ENCODE measurements at places on chromosomes 2 and 18.

GRCh38 chr2:74952575-74952974, 5.9 kb upstream of the POLE4 start:
- DNase-seq = no peak

DNA sequence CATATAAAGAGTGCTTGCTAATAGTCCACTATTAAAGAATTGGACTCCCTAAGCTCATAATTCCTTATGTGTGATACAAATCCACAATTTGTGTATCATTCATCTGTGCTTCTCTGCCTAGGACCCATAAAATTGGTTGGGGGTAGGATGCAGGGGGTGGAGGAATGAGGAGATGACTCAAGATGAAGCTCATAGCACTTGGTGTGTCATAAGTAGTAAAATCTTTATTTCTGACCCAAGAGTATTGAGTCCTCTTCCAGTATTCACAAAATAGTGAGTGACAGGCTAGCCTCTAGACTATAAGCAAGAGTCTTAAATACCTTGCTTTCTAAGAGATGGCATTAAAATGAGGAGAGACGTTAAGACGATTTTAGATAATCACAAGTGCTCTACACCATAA, 390.9 kb upstream of the CDH19 start:
- DNase-seq = no peak

GRCh38 chr2:170123593-170123992, 54.4 kb upstream of the MYO3B start:
- no peak for DNase-seq

- no peak for DNase-seq
These were observed 166.1 kb downstream of the ANKRD30B start for GRCh38 chr18:14914121-14914520.

DNA sequence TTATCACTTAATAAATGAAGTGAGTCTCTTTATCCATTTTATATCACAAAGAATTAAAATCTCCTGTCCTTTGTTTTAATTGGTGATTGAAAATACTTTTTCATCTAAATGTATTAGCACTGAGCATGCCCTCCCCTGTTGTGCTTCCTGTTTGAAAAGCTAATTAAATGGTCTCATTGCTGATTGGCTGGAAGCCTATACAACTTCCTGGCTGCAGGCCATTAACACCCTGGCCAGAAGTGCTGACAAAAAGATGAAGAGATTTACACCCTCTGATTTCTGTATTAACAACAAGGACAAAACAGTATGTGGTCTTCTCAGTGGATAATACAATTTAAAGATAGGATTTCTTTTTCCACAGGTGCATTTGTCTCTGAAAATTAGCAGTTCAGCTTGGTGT, 548.0 kb downstream of the DCC start:
- DNase-seq = no peak

DNA sequence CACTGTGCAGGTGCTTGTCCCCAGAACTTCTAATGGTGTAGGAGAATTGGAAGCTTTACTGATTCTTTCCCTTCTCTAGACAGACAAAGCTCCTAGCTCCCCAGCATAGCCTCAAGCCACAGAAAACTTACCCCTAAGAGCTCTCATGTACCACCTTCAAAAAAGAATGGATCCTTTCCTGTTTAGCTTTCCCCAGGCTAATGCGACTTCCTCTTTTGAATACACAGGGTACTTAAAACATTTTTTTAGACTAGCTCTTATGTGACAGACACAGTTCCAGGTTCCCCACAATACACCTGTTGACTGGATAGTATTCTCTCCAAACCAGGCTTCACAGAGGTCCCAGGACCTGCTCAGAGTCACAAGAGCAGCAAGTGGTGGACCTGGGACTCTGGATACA, 8.3 kb downstream of the CTAGE1 start:
- DNase-seq = no peak

GRCh38 chr2:60621688-60622429, 68.4 kb upstream of the BCL11A start:
- DNase-seq = no peak

DNA sequence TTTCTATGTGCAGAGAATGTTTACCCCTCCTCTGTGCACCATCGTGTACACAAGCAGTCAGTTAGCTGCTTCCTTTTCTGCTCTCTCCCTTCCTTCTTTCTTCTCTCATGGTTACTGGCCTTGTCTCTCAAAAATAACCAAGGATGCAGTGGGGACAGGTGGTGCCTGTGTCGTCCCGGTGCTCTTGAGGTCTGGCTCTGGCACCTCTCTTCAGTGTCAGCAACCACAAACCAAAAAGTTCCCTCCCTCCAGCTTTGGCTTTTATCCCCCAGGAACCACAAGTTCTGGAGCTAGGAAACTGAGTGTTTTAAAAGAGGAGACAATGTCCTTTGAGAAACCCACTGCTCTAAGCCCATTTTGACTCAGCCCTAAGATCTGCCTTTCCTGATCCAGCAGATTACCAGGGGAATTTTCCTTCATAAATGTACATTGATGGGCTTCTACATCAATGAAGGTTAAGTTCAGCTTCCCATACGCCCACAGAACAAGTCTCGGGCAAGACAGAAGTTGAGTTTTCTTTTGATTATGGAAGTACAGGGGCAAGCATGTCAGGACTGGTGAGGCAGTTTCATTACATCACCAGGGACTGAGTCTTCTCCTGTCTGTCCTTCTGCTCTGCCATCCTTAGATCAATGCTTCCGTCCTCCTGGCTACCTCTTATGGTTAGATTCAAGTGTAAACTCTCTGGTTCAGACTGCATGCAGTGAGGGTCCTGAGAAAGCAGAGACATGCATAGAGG, 232.2 kb downstream of the SETBP1 start:
- no peak for DNase-seq

DNA sequence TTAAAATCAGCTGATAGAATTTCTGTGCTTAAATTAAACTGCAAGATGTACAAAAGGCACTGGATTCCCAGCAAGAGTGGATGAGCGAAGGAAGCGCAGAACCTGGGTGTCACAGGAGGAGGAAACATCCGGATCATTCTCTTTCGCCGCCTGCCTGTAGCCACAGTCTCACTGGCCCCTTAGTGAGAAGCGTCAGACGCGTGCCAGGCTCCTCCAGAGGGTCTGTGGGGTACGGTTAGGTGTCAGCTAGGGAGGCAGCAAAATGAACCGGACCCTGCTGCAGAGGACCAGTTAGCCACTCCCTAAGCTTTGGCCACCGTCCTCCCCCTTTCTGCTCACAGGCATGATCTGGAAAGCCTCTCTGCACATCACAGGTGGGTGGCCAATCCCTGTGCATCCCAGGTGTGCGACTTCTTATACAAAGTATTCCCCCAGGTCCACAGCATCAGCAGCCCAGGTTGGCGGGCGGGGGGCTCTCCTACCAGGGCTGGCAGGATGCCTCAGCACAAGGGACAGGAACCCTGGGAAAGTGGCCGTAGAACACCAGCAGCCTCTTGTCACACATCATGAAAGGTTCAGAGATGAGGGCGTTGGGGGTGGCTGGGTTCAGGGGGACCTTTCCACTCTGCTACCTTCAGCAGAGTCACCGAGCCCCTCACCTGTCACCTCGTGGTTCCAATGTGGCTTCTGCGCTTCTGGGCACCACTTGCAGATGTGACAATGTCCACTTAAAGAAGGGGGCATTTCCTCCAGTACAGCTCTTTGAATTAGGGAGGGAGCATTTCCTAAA, 61.1 kb upstream of the SLC66A3 start:
- no peak for DNase-seq

DNA sequence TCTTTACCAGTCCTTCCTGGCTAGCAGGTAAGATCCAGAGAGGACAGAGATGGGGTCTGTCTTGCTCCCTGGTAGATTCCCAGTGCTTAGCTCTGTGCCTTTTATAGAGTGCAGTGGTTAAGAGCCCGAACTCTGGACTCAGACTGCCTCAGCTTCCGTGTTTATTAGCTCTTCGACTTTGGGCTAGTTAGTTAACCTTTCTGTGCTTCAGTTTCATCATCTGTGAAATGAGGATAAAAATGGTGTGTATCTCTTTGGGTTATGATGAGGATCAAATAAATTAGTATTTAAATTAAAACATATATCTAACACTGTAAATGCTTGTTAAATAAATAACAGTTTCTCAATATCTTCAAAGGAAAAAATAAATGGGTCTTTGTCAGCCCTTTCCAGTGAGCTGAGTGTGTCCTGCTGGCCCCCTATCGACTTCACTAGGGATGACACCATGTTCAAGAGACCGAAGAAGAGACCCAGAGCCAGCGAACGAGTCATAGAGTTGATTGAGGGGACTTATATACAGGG, 38.2 kb downstream of the CERS6 start:
- no peak for DNase-seq

DNA sequence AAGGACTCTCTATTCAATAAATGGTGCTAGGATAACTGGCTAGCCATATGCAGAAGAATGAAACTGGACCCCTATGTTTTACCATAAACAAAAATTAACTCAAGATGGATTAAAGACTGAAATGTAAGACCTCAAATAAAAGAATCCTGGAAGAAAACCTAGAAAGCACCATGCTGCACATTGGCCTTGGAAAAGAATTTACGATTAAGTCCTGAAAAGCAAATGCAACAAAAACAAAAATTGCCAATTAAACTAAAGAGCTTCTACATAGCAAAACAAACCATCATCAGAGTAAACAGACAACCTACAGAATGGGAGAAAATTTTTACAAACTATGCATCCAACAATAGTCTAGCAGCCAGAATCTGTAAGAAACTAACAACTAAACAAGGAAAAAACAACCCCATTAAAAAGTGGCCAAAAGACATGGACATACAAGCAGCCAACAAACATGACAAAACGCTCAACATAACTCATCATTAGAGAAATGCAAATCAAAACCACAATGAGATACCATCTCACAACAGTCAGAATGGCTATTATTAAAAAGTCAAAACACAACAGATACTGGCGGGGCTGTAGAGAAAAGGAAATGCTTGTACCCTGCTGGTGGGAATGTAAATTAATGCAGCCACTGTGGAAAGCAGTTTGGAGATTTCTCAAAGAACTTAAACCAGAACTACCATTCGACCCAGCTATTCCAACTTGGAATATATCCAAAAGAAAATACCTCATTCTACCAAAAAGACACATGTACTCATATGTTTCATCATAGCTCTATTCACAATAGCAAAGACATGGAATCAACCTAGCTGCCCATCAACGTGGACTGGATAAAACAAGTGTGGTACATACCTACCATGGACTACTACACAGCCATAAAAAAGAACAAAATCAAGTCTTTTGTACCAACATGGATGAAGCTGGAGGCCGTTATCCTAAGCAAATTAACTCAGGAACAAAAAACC, 30.6 kb downstream of the SEPTIN10 start:
- DNase-seq = no peak

GRCh38 chr2:212745359-212745758, 206.8 kb upstream of the ERBB4 start:
- no peak for DNase-seq

GRCh38 chr2:241858206-241859016, at the start of gene PDCD1:
Gene PDCD1 (minus strand): TSS chr2:241858894. CDS start chr2:241858838, 56 bp downstream.
- peak; percentile 55 for DNase-seq

- no peak for DNase-seq
These were observed 261.1 kb upstream of the RASGRP3 start for GRCh38 chr2:33215299-33215698.

DNA sequence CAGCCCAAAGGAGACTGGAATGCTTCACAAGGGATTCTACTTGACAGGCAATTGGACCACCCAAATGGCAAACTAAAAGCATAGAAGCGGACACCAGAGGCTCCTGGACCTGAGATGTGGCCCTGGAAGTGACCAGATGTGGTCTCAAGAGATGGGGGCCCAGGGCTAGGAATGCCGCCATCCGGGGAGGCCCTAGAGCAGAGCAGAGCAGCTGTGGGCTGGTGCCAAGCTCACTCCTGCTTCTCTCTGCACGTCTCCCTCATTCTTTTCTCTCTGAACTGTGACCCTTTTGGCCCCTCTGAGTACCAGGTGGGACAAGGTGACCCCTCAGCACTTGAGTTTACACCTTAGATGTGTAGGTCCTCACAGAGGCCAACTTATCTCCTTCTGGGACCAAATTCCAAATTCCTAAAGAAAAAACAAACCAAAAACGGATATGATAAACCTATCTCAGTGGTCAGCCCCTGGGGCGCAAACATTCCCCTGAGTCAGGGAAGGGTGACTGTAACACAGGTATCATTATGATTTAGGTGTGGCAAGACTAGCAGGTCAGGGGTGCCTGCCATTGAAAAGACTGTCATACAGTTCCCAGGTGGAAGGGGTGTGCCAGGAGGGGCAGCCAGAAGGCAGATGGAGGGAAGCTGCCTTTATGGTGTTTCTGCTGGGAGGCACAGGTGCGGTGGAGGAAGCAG, 6.5 kb upstream of the IL1R2 start:
- DNase-seq = no peak

DNA sequence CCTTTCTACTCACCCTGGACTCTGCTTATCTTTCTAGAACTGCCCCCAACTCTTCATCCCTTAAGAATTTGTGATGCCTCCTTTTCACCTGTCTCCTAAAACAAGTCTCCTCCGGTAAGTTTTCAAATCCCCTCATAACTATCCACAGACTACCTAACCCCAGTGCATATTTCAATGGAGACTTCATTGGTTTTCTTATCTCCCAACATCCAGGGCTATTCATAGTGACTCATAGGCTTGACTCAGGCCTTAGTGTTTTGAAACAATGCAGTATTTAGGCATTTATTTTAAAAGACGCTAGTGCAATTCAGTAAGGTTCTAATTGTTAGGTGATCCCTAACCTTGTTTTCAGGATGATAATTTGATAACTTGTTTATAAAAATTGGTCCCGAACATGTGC, 399.2 kb downstream of the CPS1 start:
- DNase-seq = no peak
